ENCODE measurements at places on chromosomes 13 and 19.
A peak's percentile ranks its signal among the peaks of the same experiment; 100 is the strongest.

- DNase-seq: no peak
These were observed 9.2 kb downstream of the KANK3 start for GRCh38 chr19:8333767-8334457.

GRCh38 chr19:2867025-2867991 lies at the start of gene ZNF556:
Gene ZNF556, plus strand, starts transcription at chr19:2867335. Its CDS starts 87 bp downstream, at chr19:2867422.
- DNase-seq: no peak

DNA sequence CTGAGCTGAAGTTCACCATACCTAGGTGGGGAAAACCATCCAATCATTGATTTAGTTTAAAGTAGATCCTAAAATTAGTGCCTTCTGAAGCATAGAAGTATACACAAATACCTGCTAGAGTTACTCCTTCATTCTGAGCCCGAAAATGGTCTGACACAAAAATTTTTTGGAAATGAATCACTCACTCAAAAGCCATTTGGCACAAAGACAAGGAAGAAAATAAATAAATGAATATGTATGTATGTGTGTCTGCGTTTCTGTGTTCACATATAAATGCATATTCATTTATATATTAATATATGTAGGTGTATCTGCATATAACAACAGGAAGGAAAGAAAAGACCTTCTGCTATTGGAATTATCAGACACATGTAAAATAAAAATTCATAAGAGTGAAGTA lies 614.4 kb upstream of the PCDH9 start:
- no peak for DNase-seq

- no peak for DNase-seq
These were observed 492.4 kb downstream of the DACH1 start for GRCh38 chr13:71374471-71375049.

GRCh38 chr13:113157929-113158747 lies at the start of gene PROZ:
Gene PROZ, plus strand, starts transcription at chr13:113158648. Its CDS starts 13 bp downstream, at chr13:113158661.
- DNase-seq: no peak

DNA sequence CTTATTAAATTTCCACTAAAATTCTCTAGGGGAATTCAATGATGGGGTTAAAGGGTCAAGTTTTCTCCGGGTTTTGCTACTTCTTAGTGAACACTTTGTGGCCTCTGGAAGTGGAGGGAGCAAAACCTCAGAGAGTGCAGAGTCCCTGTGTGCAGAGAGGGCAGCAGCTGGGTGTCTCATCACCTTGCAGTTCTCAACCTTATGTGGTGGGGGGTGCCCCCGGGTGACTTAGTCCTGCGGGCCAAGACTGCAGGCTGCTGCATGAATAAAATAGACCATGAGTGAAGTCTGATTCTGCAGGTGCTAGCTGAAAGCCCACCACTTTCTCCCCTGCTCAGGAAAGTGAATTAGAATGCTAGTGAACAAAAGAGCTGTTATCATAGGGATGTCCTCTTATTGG lies 191.6 kb downstream of the DLEU7 start:
- no peak for DNase-seq

DNA sequence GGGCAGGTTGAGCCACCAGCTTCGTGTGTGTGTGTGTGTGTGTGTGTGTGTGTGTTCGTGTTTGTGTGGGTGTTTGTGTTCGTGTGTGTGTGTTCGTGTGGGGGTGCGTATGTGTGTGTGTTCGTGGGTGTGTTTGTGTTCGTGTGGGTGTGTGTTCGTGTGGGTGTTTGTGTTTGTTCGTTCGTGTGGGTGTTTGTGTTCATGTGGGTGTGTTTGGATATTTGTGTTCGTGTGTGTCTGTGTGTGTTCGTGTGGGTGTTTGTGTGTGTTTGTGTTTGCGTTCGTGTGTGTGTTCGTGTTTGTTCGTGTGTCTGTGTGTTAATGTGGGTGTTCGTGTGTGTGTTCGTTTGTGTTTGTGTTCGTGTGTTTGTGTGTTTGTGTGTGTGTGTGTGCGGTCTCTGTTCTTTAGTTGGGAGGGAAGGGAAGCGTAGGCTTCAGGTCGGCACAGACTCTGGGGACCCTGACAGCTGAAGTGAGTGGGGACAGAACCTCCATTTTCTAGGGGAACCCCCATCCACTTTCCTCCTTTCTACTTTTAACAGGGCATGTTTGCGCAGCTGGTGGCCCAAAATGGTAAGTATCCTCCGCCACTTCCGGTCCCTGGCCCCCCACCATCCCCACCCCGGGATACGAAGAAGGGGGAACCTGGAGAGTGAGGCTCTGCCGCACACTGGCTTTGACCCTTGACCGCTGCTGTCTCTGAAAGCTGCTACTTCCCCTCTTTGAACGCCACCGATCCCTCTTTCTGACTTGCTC lies 1.6 kb downstream of the TNFSF9 start:
- no peak for DNase-seq

GRCh38 chr19:1987197-1988187 lies 28.0 kb downstream of the BTBD2 start:
- DNase-seq: no peak

- no peak for DNase-seq
These were observed 32.2 kb downstream of the CNMD start for GRCh38 chr13:52707375-52707774.

DNA sequence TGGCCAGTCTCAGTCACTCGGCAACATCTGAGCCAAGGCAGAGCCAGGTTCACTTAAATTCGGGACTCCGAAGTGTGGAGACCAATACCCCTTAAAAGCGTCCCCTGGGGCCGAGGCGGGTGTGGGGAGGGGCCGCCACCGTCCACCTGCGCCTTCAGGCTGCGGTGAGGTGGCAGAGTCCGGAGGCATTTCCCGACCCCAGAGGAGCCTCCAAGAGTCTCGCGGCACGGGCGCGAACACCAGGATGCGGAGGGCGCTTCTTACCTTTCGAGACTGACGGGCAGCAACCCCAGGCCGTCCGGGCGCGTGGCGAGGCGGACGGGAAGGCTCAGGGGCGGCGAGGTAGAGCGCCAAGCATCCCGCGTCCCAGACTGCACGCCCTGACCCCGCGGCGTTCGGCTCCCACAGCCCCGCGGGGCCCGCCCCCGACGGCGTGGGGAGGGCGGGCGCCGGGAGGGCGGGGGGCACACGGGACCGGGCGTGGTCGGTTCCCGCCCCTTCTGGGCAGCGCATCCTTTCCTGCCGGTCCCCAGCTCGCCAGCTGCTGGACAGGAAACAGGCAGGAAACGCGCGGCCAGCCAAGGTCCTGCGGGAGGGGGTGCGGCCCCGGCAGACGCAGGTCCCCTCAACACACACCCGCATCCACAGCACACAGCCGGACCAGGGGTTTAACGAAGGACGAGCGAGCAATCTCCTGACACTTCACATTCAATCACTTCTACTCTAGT lies at the start of gene THSD1:
TSS of gene THSD1 (minus strand) at position 406 of the 728 bp plus-strand sequence. CDS start 3,572 bp downstream, outside the sequence.
- no peak for DNase-seq

- DNase-seq: no peak
These were observed 67.1 kb downstream of the WASF3 start for GRCh38 chr13:26624572-26624971.

DNA sequence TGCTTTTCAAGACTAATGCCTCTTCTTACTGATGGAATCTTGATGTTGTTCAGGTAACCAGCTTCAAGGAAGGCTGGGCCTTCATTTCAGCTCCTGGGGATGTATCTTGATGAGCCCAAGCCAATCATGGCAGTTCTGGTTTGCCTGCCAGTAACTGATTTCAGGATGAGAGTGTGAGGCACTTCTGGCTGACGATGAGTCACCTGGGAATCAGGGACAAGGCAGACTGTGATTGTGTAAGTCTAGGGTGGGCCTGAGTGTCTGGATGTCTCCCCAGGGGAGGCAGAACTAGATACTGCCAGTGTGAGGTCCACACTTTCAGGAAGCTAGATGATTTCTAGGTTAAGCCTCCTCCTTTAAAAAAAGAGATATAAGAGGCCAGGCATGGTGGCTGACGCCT lies 77.3 kb upstream of the KL start:
- DNase-seq: no peak

GRCh38 chr13:35720290-35720689 lies 243.8 kb upstream of the MAB21L1 start:
- DNase-seq: no peak

- no peak for DNase-seq
These were observed 111.4 kb downstream of the STOML3 start for GRCh38 chr13:38879278-38879677.

GRCh38 chr13:40207001-40207478 lies 459.4 kb downstream of the FOXO1 start:
- no peak for DNase-seq

DNA sequence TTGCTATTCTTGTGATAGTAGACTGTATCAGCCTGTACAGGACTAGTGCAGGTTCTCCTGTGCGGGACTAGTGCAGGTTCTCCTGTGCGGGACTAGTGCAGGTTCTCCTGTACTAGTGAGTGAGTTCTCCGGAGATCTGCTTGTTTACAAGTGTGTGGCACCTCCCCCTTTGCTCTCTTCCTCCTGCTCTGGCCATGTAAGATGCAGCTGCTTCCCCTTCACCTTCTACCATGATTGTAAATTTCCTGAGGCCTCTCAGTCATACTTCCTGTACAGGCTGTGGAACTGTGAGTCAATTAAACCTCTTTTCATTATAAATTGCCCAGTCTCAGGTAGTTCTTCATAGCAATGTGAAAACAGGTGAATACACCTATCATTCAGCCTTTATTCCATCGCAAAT lies 289.6 kb downstream of the TEX29 start:
- no peak for DNase-seq

GRCh38 chr19:33280351-33280921 lies 21.9 kb downstream of the CEBPA start:
- no peak for DNase-seq

DNA sequence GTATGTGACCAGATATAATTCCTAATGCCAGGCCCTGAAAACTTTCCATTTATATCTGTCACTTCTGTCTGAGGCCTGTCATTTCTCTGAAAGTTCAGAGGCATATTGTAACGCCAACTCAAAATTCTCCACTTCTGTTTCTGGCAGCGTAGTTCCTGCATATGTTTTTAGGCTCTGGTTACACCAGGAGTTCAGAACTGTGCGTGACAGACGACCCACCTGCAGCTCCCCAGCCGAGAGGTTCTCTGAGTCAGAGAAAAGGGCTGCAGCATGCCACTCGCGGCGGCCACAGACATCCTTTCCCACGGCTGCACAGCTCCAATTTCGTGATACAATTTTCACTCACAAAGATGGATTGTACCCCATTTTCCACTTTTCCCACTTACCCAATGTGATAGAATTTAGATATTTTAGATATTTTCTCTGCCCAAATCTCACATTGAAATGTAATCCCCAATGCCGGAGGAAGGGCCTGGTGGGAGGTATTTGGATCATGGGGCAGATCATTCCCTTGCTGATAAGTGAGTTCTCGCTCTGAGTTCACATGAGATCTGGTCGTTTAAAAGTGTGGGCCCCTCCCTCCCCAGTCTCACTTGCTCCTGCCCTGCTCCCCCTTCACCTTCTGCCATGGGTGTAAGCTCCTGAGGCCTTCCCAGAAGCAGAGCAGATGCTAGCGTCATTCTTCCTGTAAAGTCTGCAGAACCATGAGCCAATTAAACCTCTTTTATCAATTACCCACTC lies 308.1 kb downstream of the LIG4 start:
- no peak for DNase-seq

DNA sequence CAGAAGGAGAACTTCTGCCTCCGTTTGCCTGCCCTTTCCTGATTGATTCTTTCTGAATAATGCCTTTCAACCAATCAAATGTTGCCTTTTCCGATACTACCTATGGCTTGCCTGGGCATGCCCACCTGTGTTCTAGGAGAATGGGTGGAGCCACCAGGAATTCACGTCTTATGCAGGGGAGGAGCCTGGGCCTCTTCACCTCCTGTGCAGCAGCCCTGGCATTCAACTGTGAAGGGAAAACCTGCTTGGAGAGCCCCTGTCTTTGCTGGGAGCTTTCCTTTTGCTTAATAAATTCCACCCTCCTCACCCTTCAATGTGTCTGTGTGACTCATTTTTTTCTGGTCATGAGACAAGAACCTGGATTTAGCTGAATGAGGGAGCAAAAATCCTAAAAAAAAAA lies 730.7 kb downstream of the UQCRFS1 start:
- no peak for DNase-seq

DNA sequence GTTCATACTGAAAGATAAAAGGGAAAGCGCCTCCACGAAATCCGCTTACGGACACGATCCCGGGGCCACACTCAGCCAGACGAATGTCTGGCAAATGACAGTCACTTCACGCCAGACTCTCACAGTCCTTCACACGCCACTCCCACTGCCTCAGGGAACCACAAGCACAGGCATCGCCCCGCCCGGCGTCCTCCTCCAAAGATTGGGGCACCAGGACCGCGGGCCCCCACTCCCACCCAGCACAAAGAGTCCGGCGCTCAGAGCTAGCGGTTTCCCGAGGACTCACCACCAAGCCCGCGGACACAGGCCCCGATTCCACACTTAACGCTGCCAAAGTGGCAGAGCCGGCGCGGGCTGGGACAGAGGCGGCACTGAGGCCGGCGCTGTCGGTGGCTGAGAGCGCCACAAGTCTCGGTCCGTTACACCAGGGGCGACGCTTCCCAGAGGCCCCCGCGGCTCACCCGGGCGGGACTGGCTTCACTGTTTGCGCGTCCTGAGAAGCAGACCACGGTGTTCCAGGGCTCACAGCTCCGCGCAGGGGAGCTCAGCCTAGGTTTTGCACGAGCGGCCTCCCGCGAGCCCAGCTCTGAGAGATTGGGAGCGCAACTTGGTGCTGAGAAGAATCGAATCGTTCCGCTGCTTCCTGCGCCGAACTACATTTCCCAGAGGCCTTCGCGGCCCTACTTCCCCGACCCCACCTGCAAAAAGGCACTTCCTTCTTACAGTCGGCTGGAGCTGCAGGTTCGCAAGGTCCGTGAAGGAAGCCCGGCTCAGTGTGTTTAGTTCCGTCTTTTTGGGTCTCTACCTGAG lies at the start of gene ZNF569:
TSS of gene ZNF569 (minus strand) at position 647 of the 810 bp plus-strand sequence. CDS start 22,523 bp downstream, outside the sequence.
- peak; percentile 87 for DNase-seq

DNA sequence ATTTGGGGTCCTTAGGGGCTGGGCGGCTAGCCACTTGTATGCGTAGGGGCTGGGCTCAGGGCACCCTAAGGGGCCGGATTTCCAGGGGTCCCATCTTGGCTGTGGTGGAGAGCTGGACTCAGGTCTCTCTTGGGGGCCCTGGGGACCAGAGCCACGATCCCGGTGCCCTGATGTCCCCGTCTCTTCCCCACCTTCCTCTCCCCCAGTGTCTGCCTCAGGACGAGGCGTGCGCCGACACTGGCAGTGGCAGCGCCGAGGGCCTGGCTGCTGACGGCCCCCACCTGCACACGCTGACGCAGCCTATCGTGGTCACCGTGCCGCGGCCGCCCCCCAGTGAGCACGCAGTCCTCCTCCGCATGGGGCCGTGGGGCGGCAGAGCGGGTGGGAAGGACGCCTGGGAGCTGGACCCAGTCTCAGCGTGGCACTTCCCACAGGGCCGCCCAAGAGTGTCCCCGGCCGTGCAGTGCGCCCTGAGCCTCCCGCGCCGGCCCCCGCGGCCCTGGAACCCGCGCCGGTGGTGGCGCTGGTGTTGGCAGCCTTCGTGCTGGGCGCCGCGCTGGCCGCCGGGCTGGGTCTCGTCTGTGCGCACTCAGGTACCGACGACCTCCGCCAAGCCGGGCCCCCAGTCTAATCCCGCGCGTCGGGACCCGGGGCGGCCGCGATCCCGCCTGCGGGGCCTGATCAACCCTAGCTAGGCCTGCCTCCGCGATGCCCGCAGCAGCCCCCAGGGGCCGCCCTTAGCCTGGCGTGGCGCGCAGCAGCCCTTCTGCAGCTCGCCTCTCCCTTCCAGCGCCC lies 2.7 kb upstream of the SNAPC2 start:
- peak; percentile 41 for DNase-seq
